ENCODE measurements at places on chromosomes 7 and 10.

DNA sequence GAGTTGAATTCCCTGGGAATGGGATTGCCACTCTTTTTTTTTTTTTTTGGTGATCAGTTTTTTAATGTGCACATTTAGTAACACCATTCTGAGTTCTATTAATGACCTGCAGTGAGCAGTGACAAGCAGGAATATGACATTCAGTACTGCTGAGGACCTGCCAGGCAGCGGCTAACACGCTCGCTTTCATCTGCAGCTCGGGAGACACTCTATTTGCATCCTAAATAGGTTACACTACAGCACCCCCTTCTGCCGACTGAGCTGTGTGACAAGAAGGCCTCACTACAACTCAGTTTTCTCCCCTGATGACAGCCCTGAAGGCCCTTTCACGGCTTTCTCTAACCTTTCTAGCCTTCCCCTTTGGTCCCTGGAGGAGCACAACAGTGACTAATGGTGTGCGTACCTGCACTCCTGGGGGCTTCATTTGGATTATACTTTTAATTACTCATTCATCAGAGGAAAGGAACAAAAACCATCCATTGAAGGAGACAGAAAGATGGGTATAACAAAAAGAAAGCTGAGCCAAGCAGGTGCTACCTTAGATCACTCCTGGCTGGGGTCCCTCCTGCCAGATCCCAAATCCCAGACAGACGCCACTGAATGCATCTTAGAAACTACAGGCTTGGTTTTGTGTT, 872.4 kb downstream of the LRMDA start:
- DNase-seq = no peak

DNA sequence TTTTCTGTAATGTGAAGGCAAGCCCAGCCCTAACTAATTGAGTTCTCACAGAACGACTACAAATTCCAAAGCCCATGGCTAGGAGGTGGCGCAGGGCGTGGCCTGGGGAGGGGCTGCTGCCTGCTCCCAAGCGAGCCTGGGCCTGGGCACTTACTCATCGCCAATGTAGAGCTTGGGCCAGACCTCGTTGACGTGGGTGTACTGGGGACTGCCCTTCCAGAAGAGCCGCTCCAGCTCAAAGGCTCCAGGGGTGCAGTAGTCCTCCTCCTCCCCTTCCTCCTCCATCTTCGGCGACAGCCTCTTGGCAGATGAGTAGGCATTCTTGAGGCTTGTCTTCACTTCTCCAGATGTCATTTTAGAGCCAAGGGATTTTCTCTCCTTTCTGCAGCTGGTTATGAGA, 53.3 kb upstream of the SAMD8 start:
- DNase-seq = no peak

GRCh38 chr10:13706604-13707003, 119.8 kb downstream of the PRPF18 start:
- no peak for DNase-seq

- DNase-seq = no peak
Observed at GRCh38 chr7:46257761-46258448, 336.8 kb upstream of the IGFBP3 start.

DNA sequence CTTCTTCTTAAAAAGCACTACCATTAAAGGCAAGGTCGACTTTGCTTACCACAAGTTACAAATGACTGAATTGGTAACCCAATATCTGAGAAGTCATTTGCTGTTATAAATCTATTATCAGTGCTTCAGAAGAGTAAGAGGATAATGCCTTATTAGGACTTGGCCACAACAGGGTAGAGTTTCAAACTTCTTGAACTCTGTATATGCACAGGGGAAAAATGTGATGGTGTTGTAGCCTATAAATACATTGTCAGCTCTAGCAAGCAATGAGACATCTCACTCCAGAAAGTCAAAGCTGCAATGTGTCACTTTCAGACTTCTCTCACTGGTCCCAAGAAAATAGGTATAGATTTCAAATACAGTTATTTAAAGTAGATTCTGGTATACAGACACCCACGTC, 9.3 kb downstream of the TFEC start:
- DNase-seq = no peak

DNA sequence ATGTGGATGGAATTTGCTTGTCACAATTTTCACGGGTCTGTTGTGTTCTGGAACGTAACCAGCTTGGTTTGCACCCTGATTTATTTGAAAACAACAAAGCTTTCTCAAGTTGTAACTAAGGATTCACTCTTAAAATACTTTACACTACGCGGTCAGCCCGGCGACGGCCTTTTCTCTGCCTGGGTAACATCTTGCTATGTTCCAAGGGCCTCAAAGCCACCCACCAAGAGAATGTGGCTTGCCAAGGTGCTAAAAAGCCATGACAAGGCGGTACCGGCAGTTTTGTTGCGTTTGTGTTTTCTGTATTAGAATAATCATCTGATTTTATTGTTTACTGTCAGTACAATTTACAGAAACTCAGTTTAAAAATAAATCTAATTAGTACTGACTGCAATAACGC, 220.9 kb downstream of the SFMBT2 start:
- no peak for DNase-seq

GRCh38 chr10:49070701-49071100, 44.6 kb downstream of the VSTM4 start:
- DNase-seq = no peak

- DNase-seq = no peak
Observed at GRCh38 chr7:834277-834676, 2.0 kb downstream of the SUN1 start.

- no peak for DNase-seq
Observed at GRCh38 chr10:29681676-29682448, 47.1 kb upstream of the SVIL start.

GRCh38 chr10:111207500-111207899, 130.7 kb downstream of the ADRA2A start:
- no peak for DNase-seq

DNA sequence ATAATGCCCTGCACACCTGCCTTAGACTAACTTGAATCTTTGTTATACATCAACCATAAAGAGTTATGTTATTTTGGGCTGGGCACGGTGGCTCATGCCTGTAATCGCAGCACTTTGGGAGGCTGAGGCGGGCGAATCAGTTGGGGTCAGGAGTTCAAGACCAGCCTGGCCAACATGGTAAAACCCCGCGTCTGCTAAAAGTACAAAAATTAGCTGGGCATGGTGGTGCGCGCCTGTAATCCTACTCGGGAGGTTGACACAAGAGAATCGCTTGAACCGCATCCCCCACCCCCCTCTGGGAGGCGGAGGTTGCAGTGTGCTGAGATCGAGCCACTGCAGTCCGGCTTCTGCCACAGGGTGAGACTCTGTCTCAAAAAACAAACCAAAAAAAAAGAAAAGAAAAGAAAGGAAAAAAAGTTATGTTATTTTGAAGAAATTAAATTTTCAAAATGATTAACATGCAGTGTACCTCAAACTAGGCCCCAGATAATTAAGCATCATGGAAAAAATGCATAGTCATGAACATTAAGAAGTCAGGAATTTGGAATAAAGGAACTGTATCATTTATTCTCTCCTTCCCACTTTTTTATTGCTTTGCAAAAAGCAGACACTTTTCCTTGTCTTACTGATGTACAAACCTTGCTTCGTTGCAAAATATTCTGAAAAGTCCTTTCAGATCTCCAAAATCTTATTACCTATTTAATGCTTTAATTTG, 43.3 kb downstream of the STAM start:
- DNase-seq = no peak

GRCh38 chr7:24978843-24979469, 1.0 kb downstream of the OSBPL3 start:
- DNase-seq = no peak

GRCh38 chr10:71849461-71849908, 1.6 kb downstream of the PSAP start:
- DNase-seq = no peak

- no peak for DNase-seq
Observed at GRCh38 chr7:55275291-55276200, 89.6 kb upstream of the LANCL2 start.

DNA sequence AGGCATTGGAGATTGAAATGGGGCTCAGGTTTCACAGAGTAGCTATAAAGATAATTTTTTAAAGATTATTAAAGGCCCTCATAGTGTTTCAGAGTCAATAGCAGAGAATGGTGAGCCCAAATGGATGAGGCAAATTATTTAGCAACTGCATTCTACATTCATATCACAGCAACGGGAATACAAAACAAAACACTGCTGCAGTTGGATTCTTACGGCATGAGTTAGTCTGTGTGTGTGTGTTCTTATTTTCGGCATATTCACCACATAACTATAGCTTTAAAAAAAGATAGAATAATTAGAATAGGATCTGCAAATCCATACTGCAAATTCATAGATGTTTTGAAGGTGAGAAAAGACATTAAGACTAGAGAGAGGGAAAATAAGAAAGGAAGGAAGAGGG, 66.0 kb downstream of the SUGCT start:
- DNase-seq = no peak

GRCh38 chr7:36958111-36958733, 233.9 kb upstream of the AOAH start:
- DNase-seq = no peak

- no peak for DNase-seq
Observed at GRCh38 chr7:365593-365992, 75.6 kb downstream of the FOXL3 start.

Measured in stimulated activated CD4-positive, alpha-beta T cell treated with anti-CD3 and anti-CD28 coated beads, Interleukin-2, amount 100 ng/mL, for 4 hours (primary cell).